ENCODE measurements at places on chromosomes 1 and 21.

- DNase-seq = peak; percentile 75
Observed at GRCh38 chr1:213723187-213723586, 264.6 kb upstream of the PROX1 start.

- DNase-seq = peak; percentile 55
Observed at GRCh38 chr1:166925810-166926478, 49.4 kb downstream of the ILDR2 start.

DNA sequence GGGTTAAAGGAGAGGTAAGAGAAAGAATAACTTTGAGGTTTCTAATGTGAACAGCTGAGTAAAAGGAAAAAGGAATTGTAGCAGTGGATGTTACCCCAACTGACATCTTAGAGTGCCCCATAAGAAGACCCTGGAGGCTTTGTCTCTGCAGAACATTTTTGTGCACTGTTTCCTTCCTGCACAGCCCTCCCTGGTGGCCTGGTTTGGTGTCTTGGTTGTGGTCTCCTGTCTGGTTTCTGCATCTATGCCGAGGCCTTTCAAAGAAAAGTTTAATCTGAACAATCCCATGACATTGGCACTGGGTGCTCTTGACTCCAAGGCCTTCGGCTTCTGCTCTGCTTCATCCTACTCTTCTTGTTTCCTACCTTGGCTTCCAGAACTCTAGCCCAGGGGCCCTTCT, 57.8 kb downstream of the RHOU start:
- DNase-seq = no peak

- DNase-seq = no peak
Observed at GRCh38 chr1:14615549-14616218, 17.2 kb downstream of the KAZN start.

- no peak for DNase-seq
Observed at GRCh38 chr1:6329851-6330250, 63.7 kb downstream of the ACOT7 start.

GRCh38 chr1:226629210-226629895, 80.8 kb downstream of the STUM start:
- DNase-seq = no peak

DNA sequence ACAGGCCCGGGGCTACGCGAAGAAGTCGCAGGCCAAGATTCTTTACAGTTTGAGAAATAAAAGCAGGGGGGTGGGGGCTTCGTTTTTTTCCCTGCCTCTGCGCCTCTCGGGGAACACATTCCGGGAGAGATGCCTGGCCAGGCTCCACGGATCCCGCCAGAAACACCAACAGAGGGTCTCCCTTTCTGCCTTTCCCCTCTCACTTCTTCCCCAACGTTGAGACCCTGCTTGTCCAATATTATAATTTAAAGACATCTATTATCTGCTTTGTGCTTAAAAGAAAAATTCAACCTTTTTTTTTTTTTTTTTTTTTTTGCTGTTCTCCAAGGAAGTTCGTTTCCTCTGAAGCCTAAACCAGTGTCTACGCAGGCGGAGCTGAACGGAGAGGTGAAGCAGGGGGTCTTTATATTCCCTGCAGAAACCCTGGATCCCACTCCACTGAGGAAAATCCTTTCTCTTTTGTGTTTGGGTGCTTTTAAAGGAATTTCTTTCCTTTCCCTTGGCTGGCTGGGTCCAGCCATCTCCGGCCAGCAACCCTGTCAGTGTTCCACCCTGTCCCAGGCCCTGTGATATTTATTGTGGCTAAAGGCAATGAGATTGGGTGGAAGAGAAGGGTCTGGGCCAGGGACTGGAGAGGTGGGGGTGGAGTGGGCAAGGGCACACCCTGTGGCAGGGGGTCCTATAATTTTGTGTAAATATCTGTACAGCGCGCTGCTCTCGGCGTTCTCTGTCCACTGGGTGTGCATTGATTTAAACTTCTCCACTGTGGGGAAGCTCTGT, 2.2 kb downstream of the FOXD2 start:
- no peak for DNase-seq
